Kidney capillary endothelial cell (primary cell): ENCODE measurements at places on chromosomes 7 and 10.

GRCh38 chr10:87691506-87692070 lies 31.9 kb downstream of the PAPSS2 start:
- no peak for DNase-seq

DNA sequence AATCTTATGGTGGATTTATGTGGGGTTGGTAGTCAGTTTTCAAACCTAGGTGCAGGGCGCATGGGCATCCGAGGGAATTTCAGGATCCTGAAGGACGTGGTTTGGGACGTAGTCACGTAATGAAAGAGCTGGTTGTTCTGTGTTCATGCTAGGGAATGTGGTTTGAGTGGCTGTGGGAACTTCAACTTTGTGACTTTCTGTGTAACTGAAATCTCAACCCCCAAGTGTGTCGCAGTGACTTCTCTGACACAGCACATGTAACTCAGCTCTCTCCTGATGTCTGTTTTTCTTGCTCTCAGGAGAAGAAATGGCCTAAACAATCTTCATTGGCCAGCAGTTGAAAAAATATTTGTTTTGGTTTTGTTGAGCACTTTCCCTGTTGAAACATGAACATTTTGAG lies 199.0 kb downstream of the PTEN start:
- no peak for DNase-seq

DNA sequence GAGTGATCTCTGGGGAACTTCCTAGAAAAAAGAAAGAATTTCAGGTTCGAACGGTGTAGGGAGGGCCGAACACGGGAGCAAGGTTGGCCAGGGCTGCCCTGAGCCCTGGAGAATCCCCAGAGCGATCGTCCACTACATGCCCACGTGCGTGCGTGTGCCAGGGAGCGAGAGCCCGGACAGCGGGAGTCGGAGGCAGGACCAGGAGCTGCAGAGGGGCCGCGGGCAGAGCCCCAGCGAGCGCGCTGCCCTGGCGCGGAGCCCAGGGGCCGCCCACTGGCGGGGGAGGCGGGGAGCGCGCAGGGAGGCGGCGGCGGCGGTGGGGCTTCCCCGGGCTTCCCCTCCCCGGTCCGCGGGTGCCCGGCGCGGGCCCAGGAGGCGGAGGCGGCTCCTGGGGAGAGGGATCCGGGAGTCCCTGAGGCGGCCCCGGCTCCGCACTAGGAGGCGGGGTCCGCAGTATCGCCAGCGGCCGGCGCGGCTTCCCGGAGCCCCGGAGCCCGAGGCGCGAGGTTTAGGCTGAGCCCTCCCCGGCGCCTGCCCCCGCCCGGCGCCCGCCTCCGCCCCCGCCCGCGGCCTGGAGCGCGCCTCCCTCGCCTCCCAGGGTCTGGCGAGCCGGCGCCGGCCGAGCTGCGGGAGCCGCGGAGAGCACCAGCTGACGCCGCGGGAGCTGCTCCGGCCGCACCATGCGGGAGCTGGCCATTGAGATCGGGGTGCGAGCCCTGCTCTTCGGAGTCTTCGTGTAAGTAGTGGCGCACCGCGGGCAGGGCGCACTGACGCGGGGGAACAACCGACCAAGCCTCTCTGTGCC lies at the start of gene PLPP4:
TSS of gene PLPP4 (plus strand) at position 602 of the 805 bp plus-strand sequence. CDS start at position 681, 79 bp downstream.
- DNase-seq = no peak

DNA sequence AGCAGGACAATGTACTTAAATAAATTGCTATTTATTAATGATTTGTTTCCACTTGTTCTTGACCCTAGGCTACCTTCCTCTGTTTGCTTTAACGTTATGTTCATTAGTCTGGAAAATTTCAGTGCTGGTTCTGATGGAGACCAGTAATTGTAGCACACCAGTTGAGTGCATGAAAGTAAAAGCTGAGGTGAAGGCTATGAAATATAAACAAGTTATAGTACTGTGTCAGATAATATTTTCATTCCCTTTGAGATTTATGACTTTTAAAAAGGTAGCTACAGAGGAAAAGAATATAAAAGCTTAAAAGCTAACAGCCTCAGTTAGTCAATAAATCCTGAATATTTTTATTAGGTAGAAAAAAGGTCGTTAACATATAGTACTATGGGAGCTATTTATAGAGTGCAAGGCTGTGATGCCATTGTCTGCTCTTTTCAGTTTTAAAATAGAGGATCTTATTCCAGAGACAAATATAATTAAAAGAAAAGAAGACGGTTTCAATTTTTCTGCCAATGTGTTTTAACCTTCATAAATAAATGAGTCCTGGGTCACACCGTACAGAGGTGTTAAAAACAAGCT lies 351.8 kb upstream of the ETV1 start:
- DNase-seq = no peak

GRCh38 chr10:132615341-132616169 lies 78.0 kb downstream of the INPP5A start:
- DNase-seq = no peak

GRCh38 chr10:78648256-78648860 lies 420.4 kb upstream of the ZMIZ1 start:
- DNase-seq = no peak

GRCh38 chr10:120612756-120613155 lies 155.7 kb downstream of the PLPP4 start:
- no peak for DNase-seq

- no peak for DNase-seq
Measured at GRCh38 chr7:68770649-68771048, 827.6 kb upstream of the AUTS2 start.

- DNase-seq = no peak
Measured at GRCh38 chr10:77862595-77862994, 64.0 kb downstream of the DLG5 start.

DNA sequence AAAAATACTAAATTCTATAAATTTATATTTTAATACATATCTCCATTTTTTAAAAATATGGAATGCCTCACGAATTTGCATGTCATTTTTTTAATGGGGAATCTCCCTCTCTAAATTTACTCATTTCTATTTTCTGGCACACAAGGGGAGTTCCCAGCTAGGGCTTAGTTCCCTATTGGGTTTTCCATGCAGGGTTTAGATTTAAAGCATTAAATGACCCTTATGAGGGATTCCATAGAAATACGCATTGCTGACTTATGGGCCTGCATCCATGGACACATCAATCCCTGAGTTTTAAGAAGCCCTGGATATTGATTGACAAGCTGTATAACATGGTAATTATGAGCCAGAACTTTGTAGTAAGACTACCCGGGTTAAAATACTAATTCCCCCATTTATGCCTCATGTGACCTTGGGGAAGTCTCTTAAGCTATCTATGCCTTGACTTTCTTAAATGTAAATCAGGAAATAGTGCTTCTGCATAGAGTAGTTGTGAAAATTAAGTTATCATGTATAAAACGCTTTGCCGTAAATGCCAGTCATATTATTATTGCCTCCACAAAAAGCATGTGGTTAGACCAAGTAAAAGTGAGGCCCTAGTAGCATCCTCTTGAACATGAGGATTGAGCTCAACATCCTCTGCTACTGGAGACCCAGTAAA lies 78.8 kb upstream of the ANKRD1 start:
- DNase-seq = no peak

DNA sequence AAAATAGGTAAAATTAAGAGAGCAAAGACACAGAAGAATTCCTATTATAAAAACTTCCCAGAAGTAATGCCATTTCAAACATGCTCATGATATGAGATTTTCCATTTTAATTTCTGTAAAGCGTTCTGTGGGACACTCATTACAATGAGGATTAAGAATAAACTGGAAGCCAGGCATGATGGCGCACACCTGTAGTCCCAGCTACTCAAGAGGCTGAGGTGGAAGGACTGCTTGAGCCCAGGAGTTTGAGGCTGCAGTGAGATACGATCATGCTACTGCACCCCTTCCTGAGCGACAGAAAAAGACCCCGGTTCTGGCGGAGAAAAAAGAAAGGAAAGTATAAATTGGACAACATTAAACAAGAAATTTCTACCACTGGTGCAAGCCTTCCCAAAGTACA lies 1.5 kb downstream of the DNA2 start:
- DNase-seq = no peak

GRCh38 chr7:1812509-1813393 lies 142.7 kb downstream of the ELFN1 start:
- DNase-seq = no peak

GRCh38 chr7:30223896-30224295 lies 60.5 kb upstream of the ZNRF2 start:
- DNase-seq = no peak

DNA sequence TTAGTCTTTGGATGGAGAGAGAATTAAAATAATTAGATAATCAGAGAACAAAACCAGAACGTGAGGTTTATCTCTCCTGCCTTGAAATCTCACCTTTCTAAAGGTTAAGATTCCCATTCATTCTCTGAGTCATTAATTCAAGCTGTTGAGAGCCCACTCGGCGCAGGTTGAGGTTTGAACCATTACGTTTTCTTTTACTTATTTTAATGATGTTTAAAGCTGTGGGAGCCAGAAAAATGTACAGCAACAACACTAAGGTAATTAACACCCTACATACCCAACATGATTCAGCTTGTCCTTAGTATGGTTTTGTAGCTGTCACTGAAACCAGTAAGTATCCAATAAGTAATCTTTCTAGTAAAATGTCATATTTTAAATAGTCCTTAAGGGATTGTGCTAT lies 153.0 kb upstream of the ANK3 start:
- DNase-seq = no peak

DNA sequence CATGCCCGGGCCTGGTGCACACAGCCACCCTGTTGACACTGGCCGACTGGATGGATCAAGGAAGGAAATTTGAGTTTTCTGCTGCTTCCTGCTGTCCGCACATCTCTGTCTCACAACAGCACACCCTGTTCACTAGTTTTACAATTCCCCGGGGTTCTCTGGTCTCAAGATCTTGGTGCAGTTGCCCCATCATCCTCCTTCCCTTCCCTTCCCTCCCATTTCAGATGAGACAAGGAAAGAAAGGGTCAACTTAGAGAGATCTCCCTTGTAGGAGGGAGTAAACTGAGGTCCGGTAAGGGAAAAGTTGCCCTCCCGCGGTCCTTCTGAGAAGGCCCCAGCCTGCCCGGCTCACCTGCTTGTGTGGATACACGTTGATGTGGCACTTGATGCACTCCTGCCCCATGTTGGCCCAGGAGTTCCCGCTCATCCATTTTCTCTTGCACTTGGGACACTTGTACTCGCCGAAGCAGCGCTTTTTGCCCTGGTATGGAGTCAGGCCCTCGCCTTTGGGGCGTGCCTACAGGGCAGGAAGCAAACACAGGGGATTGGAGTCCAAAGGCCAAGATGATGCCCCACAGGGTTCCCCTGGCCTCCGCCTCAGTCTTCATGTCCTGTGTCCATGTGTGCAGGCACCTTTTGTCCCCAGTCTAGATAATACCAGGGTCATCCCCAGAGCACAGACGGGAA lies 46.8 kb downstream of the PPIF start:
- no peak for DNase-seq

GRCh38 chr7:122847871-122848473 lies 38.3 kb downstream of the CADPS2 start:
- DNase-seq = no peak

- DNase-seq = no peak
Measured at GRCh38 chr10:93248583-93249227, 175.0 kb downstream of the CYP26A1 start.

DNA sequence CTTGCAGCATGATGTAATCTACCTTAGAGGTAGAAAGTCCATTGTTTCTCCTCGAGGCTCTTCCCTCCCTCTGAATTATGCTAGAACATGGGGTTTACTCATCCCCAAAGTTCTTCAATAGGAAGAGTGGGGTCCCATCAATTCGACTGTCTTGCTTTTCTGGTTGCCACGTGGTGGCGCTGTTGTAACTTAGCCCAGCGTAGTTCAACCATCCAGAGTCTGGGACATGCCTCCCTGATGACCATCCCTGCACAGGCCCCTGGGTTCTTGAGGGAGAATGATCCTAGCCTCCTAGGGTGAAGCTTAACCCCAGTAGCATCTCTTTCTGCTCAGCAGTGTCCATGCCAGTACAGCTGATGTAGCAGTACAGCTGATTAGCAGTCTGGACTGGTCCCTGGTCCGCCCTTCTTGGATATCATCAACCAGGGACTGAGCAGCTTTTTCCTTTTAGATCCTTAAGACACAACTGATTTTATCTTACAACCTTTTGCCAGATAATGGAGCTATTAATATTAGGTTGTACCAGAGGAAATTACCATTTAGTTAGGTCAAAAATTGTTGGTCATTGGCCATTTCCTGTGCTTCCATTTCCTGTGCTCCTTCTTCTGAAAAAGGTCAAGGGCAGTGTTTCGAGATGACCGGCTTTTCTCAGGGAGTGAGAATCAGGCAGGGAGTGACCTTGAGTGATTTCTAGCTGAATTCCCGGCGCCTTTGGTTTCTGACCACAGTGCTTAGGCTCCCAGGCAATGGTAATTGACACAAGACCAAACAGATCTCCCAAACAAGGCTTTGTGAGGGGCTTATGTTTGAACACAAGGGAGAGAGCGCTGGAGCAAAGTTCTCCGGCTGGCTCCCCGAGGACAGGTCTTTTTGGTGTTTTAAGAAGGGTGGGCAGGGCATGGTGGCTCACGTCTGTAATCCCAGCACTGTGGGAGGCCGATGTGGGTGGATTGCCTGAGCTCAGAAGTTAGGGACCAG lies 65.4 kb downstream of the TACC2 start:
- peak; percentile 73 for DNase-seq

- DNase-seq = no peak
Measured at GRCh38 chr10:81915504-81915897, 40.5 kb downstream of the NRG3 start.

DNA sequence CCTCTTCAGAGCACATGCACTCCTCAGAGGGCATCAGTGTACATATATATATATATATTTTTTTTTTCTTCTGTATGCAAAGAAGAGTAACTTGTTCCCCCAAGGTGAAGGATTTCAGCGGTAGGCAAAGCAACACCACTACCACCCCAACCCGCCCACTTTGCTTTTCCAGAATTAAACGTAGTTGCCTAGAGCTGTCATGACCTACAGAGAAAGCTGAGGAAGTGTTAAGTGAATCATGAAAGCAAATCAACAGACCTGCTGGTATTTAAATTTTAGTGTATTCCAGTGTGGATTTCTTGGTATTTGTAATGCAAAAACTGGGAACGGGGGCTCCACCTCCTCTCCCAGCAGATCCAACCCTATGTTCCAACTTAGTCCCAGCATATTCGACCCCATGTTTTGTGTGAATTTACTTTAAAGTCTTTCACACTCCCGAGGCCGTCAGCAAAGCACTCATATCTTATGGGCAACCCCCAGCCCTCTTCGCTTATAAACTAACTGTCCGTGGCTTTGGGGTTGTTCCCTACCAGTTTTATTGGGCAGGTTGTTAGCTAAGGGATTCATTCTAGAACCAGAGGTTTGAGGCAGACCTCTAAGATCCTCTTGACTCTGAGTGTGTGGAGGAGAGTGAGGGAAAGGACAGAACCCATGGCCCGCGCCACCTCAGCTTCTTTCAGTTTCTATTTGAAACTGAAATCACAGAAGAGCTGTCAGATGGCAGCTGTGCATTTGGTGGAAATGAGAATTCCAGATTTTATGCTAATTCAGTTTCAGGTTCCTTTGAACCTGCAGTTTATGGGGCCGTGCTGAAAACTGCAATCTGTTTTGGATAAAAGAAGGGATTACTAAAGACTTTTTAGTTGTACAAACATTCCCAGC lies 450.2 kb upstream of the GALNT17 start:
- no peak for DNase-seq
